ENCODE measurements at places on chromosomes 12 and 14.
A peak's percentile ranks its signal among the peaks of the same experiment; 100 is the strongest.

- H3K36me3 ChIP-seq, result no peaks in the 10 kb centered on the region
- H3K4me3 ChIP-seq, result no peak overlapping the region
- H3K27me3 ChIP-seq, result no peaks in the 10 kb centered on the region
- DNase-seq, result no peak
- no peak overlapping the region for H3K27ac ChIP-seq
Observed at GRCh38 chr14:99808515-99808914, 15.3 kb downstream of the EML1 start.

GRCh38 chr12:124765581-124766489 is 97.8 kb downstream of the SCARB1 start:
- no peak for DNase-seq
- no peaks in the 10 kb centered on the region for H3K36me3 ChIP-seq
- H3K4me3 ChIP-seq, result no peak overlapping the region
- no peaks in the 10 kb centered on the region for H3K27me3 ChIP-seq

DNA sequence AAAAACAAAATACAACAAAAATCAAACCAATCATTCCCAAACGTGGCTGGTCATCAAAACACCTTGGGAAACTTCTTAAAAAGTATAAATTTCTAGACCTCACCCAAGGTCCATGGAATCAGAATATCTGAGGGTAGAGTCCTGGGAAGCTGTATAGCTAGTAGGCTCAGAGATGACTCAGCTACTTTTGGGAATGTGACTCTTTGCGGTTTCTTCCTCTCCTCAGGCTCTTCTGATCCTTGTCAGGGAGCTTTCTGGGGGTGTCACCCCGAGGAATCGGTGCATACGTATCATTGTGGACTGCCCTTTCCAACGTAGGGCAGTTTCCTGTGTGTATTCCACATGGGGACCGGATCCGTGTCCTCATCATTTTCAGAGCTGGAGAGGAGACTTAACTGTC is 14.8 kb downstream of the JDP2 start:
- peaks cover 39% of the 10 kb centered on the region for H3K36me3 ChIP-seq
- no peak overlapping the region for H3K4me3 ChIP-seq
- DNase-seq, result no peak
- no peaks in the 10 kb centered on the region for H3K27me3 ChIP-seq
- peak overlapping the region; percentile 36 for H3K27ac ChIP-seq

GRCh38 chr12:118846416-118846815 is 134.9 kb upstream of the SRRM4 start:
- no peaks in the 10 kb centered on the region for H3K36me3 ChIP-seq
- H3K4me3 ChIP-seq, result no peak overlapping the region
- H3K4me1 ChIP-seq, result no peaks in the 10 kb centered on the region
- H3K27me3 ChIP-seq, result no peaks in the 10 kb centered on the region
- H3K27ac ChIP-seq, result no peak overlapping the region

- H3K27me3 ChIP-seq, result no peaks in the 10 kb centered on the region
- no peaks in the 10 kb centered on the region for H3K36me3 ChIP-seq
- H3K27ac ChIP-seq, result no peak overlapping the region
- no peaks in the 10 kb centered on the region for H3K4me1 ChIP-seq
- no peak for DNase-seq
- H3K4me3 ChIP-seq, result no peak overlapping the region
Observed at GRCh38 chr12:91043408-91043807, 14.4 kb downstream of the KERA start.

GRCh38 chr12:19739195-19739776 is 300.0 kb downstream of the AEBP2 start:
- no peak overlapping the region for H3K27ac ChIP-seq
- H3K4me3 ChIP-seq, result no peak overlapping the region
- H3K27me3 ChIP-seq, result no peaks in the 10 kb centered on the region
- DNase-seq, result no peak

DNA sequence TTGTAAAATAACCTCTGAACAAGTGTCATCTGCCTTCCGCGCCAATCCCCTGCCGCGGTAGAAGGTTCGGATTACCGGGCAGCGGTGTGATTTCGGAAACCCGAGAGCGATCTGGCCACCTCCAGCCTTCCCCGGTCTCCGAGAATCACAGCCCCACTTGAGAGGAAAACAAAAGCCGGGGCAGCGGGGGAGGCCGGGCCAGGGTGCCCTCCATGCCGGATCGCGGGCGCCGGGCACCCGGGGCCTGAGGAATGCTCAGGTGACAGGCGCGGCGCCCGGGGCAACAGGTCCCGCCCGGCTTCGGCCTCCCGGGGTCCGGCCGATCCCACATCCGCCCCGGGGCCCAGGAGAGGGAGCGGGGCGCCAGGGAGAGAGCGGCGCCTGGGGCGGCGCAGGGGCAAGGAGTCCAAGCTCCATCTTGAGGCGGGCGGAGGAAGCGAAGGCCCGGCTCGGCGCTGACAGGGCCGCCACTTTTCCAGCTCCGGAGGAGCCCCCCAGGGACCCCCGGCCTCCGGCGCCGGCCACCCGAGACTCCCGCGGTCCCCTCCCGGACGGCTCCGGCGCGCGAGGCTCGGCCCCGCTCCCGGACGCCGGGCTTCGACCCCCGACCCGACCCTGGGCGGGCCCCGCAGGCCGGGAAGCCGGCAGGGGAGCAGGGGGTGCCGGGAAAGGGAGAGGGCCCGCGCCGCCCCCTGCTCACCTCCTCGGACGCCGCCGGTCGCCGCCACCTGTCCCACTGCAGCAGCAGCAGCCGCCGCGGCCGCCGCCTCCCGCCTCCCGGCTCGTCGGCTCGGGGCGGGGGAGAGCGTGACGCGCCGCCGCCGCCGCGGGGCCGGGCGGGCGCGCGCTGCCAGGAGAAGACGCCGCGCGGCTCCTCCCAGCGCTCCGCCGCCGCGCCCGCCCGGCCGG is at the start of gene CLIP1:
CLIP1 (minus strand) TSS at position 849 of the 909 bp plus-strand sequence. CDS start 42,217 bp downstream, outside the sequence.
- peaks cover 21% of the 10 kb centered on the region for H3K4me1 ChIP-seq
- no peaks in the 10 kb centered on the region for H3K27me3 ChIP-seq
- DNase-seq, result peak; percentile 59
- no peaks in the 10 kb centered on the region for H3K36me3 ChIP-seq
- H3K4me3 ChIP-seq, result peak within 1 kb of the TSS; percentile 99

DNA sequence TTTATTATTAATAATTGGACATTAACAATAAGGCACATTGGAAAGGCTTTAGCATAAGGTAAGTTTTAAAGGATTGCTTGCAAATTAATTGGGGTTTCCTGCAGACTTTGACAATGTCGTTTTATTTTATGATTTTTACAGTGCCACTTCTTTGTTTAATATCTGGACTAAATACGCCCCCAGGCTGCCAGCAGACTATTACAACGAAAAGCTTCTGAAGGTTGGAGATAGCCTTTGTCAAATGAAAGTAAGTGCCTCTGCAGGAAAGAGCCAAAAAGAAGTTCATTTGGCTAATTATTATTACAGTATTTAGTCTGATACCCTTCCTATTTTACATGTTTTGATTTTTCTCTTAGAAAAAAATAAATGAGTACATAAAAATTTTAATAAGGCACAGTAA is 11.3 kb downstream of the CFAP54 start:
- H3K4me1 ChIP-seq, result no peaks in the 10 kb centered on the region
- no peak for DNase-seq
- no peak overlapping the region for H3K4me3 ChIP-seq
- no peaks in the 10 kb centered on the region for H3K27me3 ChIP-seq
- no peaks in the 10 kb centered on the region for H3K36me3 ChIP-seq

DNA sequence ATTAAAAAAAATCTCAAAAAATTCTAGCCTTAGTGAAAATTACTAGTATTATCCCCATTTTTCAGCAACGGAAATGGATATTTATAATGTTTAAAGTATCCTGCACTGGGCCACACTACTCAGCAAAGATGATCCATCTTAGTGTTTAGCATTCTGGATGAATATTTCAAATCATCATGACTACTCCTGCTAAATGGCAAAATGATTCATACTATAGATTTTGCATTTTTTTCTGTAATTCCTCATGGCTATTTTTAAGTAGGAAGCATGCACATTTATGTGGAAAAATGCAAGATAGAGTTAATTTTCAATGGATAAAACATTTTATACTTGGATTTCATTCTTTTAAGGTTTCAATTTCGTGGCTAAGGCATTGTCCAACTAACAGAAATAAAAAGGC is 59.6 kb downstream of the LRFN5 start:
- no peaks in the 10 kb centered on the region for H3K27me3 ChIP-seq
- H3K4me1 ChIP-seq, result no peaks in the 10 kb centered on the region
- H3K27ac ChIP-seq, result no peak overlapping the region
- no peaks in the 10 kb centered on the region for H3K36me3 ChIP-seq

DNA sequence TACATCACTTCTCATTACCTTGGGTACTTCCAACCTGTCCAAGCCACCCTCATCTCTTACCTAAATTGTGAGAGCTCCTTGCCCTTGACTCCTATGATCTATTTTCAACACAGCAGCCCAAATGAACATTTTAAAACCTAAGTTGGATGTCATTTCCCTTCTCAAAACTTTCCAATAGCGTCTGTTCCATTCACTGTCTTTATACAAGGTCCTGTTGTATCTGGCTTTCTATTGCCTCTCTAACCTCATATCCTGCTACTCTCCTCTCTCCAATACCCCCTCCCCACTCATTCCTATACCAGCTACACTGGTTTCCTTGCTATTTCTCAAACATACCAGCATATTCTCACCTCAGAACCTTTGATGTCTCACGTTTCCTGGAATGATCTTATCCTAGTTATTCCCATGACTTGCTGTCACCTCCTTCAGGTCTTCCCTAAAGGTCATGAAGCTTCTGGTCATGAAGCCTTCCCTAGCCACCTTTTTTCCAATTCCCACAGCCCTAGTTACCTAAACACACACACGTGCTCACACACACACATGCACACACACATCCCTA is 4.1 kb upstream of the KANSL2 start:
- H3K4me1 ChIP-seq, result peaks cover 8% of the 10 kb centered on the region
- H3K4me3 ChIP-seq, result no peak overlapping the region
- DNase-seq, result no peak

- H3K4me3 ChIP-seq, result no peak overlapping the region
- no peaks in the 10 kb centered on the region for H3K27me3 ChIP-seq
- H3K36me3 ChIP-seq, result no peaks in the 10 kb centered on the region
Observed at GRCh38 chr14:42884100-42884499, 1277.4 kb downstream of the LRFN5 start.

GRCh38 chr12:46504494-46504893 is 131.9 kb upstream of the SLC38A2 start:
- H3K36me3 ChIP-seq, result no peaks in the 10 kb centered on the region
- H3K4me3 ChIP-seq, result no peak overlapping the region
- H3K27ac ChIP-seq, result no peak overlapping the region
- H3K27me3 ChIP-seq, result no peaks in the 10 kb centered on the region
- DNase-seq, result no peak

GRCh38 chr12:102676812-102677211 is 196.4 kb upstream of the IGF1 start:
- H3K27me3 ChIP-seq, result no peaks in the 10 kb centered on the region
- H3K4me3 ChIP-seq, result no peak overlapping the region
- no peak for DNase-seq
- H3K4me1 ChIP-seq, result no peaks in the 10 kb centered on the region

DNA sequence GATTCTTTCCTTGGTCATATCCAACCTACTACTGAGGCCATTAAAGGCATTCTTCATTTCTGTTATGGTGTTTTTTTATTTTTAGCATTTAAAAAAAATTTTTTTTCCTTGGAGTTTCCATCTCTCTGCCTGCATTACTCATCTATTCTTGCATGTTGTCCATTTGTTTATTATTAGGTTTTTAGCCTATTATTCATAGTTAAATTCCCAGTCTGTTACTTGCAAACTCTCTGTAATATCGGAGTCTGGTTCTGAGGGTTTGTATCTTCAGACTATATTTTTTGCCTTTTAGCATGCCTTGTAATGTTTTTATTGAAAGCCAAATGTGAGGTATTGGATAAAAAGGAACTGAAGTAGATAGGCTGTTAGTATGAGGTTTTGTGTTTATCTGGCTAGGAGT is 284.3 kb downstream of the FUT8 start:
- H3K27me3 ChIP-seq, result no peaks in the 10 kb centered on the region
- no peak overlapping the region for H3K4me3 ChIP-seq
- no peaks in the 10 kb centered on the region for H3K4me1 ChIP-seq

GRCh38 chr12:78403136-78403535 is 461.4 kb upstream of the SYT1 start:
- no peaks in the 10 kb centered on the region for H3K27me3 ChIP-seq
- no peak overlapping the region for H3K4me3 ChIP-seq
- H3K27ac ChIP-seq, result no peak overlapping the region
- H3K36me3 ChIP-seq, result no peaks in the 10 kb centered on the region

GRCh38 chr12:59700153-59700450 is 104.3 kb downstream of the SLC16A7 start:
- H3K27ac ChIP-seq, result no peak overlapping the region
- H3K4me3 ChIP-seq, result no peak overlapping the region
- H3K36me3 ChIP-seq, result no peaks in the 10 kb centered on the region
- H3K27me3 ChIP-seq, result no peaks in the 10 kb centered on the region
- peaks cover 4% of the 10 kb centered on the region for H3K4me1 ChIP-seq

DNA sequence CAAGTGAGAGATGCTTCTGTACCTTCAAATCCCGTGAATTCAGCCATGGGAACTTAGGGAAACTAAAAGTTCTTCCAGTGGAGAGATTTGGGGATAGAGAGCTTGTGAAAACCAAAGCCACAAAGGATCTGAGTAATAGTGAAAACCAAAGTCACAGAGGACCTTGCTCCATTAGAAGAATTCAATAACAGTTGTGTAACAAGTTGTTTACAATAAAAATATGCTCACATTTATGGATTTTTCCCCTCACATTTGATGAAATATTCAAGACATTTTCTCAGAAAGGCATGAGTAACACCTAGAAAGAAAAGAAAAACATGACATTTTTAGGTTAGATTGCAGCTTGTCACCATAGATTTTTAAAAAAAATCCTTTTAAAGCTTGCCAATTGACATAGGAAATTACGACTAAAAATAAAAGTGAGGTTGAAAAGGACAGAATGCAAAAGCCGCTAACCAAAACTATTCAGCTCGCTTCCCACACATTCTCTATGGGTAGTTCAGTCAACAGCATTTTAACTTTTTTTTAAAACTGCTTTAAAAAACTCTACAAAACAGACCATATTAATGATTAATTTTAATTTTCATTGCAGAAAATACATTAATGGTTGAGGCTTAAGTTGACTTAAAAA is 113.2 kb downstream of the CAND1 start:
- no peaks in the 10 kb centered on the region for H3K27me3 ChIP-seq
- H3K27ac ChIP-seq, result peak overlapping the region; percentile 22
- H3K4me1 ChIP-seq, result no peaks in the 10 kb centered on the region
- no peak overlapping the region for H3K4me3 ChIP-seq
- DNase-seq, result no peak

Data from tibial artery (tissue), 4 donors.